ENCODE measurements at places on chromosomes 7 and 10.

GRCh38 chr7:35521941-35522340, 173.0 kb downstream of the HERPUD2 start:
- DNase-seq = no peak

GRCh38 chr7:108136191-108136688, 6.1 kb upstream of the LAMB4 start:
- DNase-seq = no peak

DNA sequence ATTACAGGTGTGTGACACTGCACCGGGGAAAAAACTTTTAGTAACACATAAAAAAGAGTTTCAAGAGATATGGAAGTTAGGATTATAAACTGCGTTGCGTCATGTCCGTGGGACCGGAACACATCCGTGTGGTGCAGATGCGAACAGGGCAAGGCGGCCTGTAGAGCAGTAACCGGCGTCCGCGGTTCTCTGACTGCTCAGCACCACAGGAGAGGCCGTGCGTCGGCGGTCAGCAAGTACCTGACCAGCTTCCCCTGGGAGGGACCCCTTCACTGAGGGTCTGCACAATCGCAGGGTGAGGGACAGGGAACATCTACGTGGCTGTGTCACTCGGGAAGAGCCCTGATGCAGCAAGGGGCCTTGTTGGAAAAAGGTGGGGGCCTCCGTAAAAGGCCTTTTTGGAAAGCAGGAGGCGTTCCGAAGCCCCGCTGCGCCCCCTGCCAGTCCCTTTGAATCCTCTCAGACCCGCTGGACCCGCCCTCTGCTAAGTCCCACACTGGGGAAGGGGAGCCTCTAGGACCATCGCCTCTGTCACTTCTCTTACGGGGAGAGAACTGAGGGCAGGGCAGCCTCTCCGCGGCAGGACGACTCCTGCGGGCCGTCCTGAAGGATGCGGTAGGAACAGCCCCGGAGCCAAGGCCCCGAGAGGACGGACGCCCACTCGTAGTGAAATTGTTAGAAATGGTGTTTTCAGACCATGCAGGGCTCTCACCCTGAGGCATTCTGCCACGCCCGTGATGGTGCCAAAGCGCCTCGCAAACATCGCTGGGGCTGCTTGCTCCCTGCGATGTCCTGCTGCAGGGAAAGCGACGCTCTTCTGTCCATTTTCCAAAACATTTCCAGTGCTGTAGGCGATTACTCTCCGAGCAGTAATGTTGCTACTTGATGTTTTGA, 771.6 kb upstream of the COBL start:
- no peak for DNase-seq

GRCh38 chr7:126937171-126937570, 315.6 kb downstream of the GRM8 start:
- no peak for DNase-seq

- no peak for DNase-seq
Observed at GRCh38 chr10:91185239-91185875, 35.1 kb upstream of the PCGF5 start.

- peak; percentile 22 for DNase-seq
Observed at GRCh38 chr7:141685285-141686023, 16.5 kb downstream of the DENND11 start.

DNA sequence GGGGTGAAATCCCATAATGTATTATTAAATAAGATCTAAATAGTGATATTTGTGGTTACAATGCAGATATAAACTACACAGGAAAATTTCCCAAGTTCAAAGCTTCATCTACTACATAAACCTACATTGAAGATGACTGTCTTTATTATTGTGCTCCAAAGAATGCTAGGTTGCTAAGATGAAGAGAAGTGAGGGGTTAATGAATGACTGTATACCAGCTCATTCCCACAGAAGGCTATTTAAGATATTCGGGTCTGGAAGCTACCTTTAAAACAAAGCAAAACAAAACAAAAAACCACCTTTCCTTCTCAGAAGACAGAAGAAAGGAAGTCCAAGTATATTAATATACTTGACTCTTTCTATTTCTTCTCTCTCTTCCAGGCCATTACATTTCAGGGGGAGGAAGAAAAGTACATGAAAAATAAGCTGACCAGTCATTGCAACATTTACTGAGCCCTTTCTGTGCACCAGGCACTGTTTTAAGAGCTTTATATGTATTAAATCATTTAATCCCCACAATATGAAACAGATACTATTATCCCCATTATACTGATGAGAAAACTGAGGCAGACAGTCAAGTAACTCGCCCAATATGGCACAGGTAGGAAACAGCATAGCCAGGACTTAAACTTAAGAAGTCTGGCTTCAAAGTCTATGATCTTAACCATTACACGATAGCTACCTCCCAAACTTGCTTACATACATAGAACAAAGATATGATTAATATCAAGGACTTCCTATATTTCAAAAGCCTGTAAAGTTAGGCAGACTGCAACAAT, 48.1 kb downstream of the TNPO3 start:
- no peak for DNase-seq

DNA sequence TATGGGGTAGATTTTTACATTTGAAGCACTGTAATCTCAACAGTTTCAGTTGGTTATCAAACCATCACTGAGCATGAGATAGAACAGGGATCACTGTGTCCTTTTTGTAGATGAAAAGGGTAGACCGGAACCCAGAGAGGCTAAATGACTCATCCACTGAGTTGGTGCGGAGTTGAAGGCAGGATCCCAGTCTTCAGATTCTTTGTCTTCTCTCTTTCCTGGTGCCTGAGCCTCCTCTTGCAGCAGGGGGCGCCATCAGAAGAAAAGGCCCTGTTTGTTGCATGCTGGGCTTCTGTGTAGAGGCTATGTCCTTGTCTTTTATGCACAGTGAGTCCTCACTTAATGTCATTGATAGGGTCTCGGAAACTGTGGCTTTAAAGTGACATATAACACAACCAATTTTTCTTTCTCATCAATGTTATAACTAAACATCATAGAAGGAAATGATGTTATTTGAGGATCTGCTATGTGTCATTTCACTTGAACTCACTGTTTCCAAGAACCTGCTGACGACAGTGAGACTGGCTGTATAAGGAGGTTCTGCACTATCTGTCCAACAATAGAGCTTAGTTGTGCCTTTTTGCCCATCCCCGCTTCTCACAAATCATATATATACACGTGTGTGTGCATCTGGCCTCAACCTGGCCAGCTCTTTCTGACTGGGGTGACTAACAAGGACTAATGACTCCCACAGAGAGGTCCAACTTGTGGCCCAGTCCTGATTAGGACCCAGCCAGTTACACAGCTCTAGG, 14.3 kb downstream of the ZNF282 start:
- peak; percentile 66 for DNase-seq

DNA sequence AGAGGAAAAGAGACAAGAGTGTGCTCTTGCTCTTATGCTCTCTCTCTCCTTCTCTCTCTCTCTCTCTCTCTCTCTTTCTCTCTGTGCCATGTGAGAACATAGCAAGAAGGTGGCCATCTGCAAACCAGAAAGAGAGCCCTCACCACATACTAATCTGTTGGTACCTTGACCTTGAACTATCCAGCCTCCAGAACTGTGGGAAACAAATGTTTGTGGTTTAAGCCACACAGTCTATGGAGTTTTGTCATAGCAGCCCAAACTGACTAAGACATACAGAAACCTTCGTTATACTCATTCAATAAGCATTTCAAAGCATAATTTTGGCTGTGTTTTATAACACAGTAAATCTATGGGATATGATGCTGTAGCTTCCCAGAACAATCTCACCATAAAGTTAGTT, 56.4 kb upstream of the PLPP4 start:
- no peak for DNase-seq

DNA sequence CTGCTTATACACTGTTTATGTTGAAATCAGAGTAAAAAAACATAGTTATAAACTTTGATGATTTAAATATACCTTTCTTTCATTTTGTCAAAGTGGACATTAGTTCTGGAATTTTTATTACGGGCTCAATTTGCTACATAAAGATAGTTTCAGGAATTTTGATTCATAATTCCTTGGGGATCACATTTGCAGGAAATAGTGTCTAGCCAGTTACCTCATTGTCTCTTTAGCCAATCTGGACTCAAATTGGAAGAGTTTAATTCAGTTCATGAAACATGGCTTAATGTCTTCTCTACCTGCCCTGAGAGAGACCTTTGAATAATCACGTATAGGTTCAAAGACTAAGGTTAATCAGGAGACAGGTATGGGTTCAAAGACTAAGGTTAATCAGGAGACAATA, 262.6 kb downstream of the HGF start:
- no peak for DNase-seq

GRCh38 chr10:113476191-113476590, 76.7 kb upstream of the HABP2 start:
- DNase-seq = no peak

DNA sequence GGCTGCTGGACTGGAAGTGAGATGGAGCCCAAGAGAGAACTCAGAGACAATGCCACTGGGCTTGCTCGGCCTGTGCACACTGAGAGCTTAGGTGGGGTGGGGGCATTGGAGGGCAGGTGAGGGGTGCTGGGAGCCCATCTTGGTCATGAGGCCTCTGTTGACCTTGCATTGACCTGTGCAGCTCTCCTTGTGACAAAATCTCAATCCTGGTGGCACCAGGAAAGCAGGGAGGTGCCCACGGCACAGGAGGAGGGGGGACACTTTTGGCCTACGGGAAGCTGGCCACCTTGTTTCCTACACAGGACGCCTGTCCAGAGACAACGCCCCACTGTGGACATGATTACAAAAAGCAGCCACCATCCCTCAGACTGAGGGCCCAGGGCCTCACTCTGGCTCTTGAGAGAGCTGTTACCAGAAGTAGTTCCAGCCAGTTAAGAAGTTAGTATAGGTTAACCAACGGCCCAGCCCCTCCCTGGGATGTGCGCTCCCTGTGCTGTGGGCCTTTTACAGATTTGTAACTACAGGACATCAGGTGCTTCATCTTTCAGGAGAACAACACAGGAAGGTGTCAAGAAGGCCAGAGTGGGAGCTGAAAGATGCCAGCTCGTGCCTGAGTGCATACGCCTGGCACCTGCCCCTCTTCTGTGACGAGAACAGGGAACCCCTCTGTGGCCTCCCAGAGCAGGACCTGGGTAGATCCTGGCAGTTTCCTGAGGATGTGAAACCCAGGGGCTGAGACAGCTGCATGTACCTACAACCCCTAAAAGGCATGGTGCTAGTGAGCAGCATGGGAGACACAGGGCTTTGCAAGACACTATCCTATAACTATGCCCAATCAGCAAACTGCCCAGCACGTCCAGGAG, 10.3 kb downstream of the PKD1L1 start:
- no peak for DNase-seq

- no peak for DNase-seq
Observed at GRCh38 chr10:75707080-75707840, 275.8 kb downstream of the LRMDA start.

DNA sequence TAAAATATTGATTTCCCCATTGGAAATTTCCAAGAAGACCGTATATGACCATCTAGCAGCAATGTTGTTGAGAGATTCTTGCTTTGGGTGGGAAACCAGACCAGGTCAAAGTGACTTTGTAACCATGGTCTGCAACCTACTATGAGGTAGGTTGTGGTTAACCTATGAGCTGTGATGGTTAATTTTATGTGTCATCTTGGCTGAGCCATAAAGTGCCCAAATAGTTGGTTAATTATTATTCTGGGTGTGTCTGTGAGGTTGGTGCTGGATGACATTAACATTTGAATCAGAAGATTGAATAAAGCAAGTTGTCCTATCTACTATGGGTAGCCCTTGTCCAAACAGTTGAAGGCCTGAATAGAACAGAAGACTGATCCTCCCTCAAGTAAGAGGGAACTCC, 18.3 kb upstream of the RALA start:
- DNase-seq = no peak

DNA sequence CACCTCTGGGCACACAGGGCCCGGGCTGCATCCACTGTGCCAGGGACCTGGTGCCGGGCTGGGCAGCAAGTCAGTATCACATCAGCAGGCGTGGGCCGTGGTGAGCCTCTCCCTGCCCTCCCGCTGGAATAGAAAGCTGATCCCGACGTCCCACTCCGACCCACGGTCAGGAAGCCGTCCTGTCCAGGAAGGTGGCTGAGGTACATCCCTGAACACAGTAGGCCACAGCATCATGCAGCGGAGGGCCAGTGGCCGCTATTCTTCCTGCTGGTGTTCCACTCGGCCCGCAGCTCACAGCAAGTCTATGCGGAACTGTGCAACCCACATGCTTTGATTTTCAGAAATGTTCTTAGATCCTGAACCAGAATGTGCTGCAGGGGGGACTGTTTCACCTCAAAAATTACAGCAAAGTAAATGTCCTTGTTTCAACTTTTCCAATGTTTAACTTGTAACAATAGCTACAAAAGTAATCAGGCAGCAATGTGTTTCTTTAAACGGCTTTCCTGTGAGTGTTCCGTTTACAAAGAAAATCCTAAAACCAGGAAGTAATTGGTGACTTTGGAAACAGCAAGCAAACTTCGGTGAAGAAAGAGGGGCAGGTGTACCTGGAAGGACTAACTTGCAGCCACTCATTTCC, 676 bp upstream of the GPR146 start:
- DNase-seq = peak; percentile 40

- DNase-seq = no peak
Observed at GRCh38 chr7:44973610-44974401, 5.0 kb downstream of the MYO1G start.

DNA sequence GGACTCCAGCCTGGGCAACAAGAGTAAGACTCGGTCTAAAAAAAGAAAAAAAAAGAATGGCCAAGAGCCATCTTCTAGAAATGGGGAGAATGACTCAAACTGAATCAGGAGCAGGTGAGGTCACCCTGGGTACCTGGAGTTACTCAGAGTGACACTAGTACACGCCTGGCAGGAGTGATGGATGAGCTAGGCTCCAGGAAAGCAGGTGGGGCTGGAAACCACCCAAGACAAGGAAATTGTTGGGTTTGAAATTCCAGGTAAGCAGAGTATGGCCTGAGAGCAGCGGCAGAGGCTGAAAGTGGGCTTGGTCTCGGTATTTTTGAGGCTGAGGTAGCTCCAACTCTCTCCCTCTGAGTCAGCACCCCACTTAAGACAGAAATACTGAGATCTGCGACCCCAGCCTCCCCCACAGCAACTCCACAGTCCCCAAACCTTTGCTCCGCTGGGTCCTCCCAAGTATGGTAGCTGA, 18.5 kb downstream of the DDIT4 start:
- DNase-seq = peak; percentile 99

- DNase-seq = no peak
Observed at GRCh38 chr10:5783300-5783699, 29.9 kb downstream of the GDI2 start.

DNA sequence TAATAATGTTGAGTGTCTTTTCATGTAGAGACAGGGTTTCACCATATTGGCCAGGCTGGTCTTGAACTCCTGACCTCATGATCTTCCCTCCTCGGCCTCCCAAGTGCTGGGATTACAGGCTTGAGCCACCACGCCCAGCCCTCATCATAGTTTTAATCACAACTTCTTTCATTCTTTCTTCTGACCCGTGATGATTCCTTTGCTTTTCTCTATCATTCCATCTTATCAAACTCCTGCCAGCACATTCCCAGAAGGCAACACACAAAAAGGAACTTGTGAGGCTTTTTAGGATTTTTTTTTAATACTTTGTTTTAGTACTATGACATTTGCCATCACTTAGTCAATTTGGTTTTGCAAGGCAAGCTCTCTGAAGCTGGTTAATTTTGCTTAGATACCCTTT, 77.5 kb upstream of the MEOX2 start:
- DNase-seq = no peak

GRCh38 chr10:58517081-58517480, 4.4 kb downstream of the BICC1 start:
- no peak for DNase-seq
